ENCODE measurements at places on chromosomes 5 and 9.
A peak's percentile ranks its signal among the peaks of the same experiment; 100 is the strongest.

DNA sequence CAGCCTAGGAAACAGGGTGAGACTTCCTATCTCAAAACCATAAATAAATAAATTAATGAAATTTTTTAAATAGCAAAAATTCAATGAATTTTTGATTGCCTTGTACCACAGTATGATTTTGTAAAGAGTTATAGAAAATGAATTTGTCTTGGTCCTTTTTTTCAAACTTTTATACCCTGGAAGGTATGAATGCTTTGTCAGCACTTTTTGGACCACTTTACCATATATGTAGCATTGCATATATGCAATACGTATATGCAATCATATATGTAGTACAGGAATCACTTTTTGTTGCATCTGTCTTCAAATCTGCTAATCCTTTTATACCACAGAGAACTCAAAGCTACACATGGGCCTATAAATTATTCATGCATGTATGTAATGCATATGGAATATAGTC lies 9.2 kb upstream of the SMIM15 start:
- DNase-seq, result no peak

- no peak for DNase-seq
These were observed 68.1 kb downstream of the ACTL7B start for GRCh38 chr9:108787690-108788048.

DNA sequence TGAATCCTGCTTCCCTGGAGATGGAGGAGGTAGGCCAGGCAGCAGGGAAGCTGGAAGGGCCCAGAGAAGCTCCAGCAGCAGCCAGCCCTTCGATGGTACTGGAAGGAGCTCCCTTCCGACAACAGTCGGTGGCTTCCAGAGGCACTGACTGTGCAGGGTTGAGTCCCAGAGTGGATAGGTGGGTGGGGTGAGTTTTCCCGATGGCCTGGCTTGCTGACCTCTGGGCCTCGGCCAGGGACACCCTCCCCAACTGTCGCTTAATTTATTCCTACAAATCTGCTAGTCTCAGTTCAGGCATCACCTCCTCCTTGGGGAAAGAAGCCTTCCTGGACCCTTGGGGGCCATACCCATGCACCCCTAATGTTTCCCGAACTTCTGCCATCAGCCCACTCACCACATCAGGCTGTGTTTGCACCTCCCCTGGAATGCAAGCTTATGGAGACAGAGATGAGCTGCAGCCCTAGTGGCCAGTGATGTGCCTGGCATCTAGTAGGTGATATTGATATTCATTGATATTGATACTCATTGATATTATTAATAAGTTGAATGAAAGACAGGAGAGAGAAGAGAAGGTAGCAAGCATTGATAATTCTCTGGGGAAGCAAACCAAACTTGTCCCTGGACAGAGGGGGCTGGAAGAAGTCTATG lies 104.6 kb upstream of the BOD1 start:
- no peak for DNase-seq

- DNase-seq, result no peak
These were observed 36.7 kb upstream of the UBE2D2 start for GRCh38 chr5:139524446-139524845.

- no peak for DNase-seq
These were observed 8.1 kb upstream of the SLC38A9 start for GRCh38 chr5:55720188-55720703.

DNA sequence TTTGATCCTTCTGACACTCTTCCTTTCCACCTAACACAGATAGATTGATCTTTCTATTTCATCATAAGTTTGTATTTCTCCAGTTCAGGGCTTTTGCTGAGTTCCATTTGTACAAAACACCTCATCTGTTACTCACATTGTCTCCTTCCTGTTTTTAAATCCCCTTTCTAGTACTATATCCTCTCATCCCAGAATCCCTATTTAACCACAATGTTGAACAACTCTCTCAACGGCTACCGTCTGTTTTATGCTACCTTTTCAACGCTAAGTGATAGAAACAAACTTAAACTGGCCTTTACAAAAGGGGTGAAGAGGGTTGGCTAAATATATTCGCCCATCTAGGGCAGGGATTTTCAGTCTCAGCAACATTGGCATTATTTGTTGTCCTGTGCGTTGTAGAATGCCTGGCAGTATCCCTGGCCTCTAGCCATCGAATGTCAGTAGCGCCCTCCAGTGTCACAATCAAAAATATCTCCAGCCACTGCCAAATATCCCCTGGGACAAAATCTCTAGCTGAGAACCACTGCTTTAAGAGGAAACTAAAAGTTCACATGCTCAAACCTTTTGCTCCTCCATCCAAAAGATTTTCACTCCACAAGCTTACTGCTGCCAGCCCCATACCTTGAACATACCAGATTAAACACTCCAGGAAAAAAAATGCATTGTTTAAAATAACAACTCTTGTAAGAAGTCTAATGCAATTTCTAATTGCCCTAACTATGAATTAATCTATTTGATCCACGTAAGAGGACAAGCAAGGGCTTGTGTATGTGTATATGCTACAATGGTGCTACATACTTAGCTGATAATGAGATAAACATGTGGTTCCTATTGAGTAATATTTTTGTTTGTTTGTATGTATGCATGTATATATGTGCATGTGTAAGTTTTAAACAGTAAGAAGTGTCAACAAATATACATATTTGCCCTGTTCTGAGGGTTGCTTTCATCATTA lies 344.0 kb downstream of the PTPRD start:
- DNase-seq, result no peak

GRCh38 chr5:103402851-103403250 lies 144.3 kb downstream of the MACIR start:
- no peak for DNase-seq

- no peak for DNase-seq
These were observed 164.0 kb downstream of the GHR start for GRCh38 chr5:42587096-42587723.

DNA sequence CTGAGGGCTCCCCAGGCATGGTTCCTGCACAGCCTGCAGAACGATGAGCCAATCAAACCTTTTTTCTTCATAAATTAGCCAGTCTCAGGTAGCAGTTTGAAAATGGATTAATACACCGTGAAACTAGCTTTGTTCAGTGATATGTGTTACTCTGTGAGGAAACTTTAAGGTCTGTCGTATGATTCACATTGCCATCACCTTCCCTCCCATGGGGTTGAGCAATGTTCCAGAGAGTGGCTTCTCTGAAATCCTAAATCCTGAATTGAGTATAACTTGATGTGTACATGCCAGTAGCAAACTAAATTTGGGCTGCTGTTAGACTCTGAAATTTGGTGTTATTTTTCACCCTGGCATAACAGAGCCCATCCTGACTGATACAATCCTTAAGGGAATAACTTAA lies 866.4 kb upstream of the C9orf72 start:
- DNase-seq, result no peak

- peak; percentile 54 for DNase-seq
These were observed 49.5 kb upstream of the CD180 start for GRCh38 chr5:67246108-67246507.

DNA sequence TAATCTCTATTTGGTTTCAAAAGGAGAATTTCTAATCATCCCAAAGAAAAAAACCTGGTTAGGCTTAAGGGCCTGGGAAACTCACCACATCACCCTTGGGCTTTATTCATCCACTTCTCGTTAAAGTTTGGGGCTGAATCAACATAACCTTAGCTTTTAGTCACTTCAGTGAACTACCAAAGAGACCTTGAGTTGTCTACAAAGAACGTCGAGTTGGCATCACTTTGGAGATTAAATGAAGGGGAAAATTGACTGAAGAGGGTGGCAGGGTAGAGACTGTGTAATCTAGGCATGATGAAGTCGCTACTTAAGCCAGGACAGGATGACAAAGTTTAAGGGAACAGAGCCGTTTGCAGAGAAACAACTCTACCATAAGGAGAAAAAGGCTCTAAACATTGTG lies 341.4 kb downstream of the RAB3C start:
- no peak for DNase-seq

- DNase-seq, result no peak
These were observed 483.1 kb downstream of the BNC2 start for GRCh38 chr9:16387382-16387781.

- no peak for DNase-seq
These were observed 1.7 kb downstream of the RAB14 start for GRCh38 chr9:121199921-121200320.

Data from inflammatory macrophage (primary cell).